Psoas muscle (tissue), 8 donors: ENCODE measurements at places on chromosomes 5 and 9. TPM values are rescaled to one million over a fixed set of nuclear protein-coding genes. Genes with fewer than 3 reads are reported as not detected.

The PCDHGA7 gene
- 0.99 TPM for total RNA-seq

The SGTB gene
- 7.6 TPM for total RNA-seq

The STARD4 gene
- 0.86 TPM for total RNA-seq

DNA sequence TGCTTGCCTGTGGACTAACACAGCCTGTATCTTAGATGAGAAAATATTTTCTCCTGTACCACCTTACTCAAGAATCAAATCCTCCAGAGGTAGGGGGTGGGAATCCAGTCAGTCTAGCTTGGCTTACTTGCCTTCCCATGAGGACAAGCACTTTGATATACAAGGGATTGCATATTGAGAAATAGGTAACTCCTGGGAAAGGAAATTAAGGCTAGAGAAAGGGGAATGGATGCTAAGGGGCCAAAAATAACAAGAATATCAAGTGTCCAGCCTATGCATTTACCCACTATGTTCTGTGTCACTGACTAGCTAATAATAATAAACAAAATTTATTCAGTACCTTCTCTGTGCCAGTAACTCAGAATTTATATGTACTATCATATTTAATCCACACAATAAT is 21.4 kb upstream of the SNX2 start:
- no peaks in the 10 kb centered on the region for H3K27me3 ChIP-seq
- no peaks in the 10 kb centered on the region for H3K4me1 ChIP-seq
- H3K36me3 ChIP-seq = no peaks in the 10 kb centered on the region

- no peak for DNase-seq
- H3K4me3 ChIP-seq = no peak overlapping the region
- H3K27ac ChIP-seq = no peak overlapping the region
- H3K36me3 ChIP-seq = no peaks in the 10 kb centered on the region
- H3K27me3 ChIP-seq = no peaks in the 10 kb centered on the region
- H3K4me1 ChIP-seq = no peaks in the 10 kb centered on the region
These were observed 165.3 kb upstream of the FBXL7 start for GRCh38 chr5:15334551-15335266.

- no peak overlapping the region for H3K27ac ChIP-seq
- no peak overlapping the region for H3K4me3 ChIP-seq
- no peak for DNase-seq
- no peaks in the 10 kb centered on the region for H3K4me1 ChIP-seq
These were observed 21.5 kb upstream of the IDNK start for GRCh38 chr9:83601463-83601862.

DNA sequence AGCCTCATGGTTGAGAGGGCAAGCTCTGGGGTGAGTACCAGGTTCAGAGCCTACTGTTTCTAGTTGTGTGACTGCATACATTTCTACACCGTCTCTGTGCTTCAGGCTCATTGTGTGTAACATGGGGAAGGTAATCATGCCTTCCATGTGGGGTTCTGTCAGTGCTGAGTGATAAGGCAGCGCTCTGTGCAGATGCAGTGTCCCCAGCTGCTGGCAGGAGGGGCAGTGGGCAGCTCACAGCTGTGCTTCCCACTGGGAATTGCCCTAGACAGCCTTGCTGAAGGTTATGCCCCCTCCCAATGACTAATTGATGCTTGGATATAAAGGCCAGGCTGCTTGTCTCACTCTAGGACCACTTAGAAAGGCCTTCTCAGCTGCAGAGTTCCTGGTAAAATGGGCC is 121.8 kb upstream of the SAP30L start:
- H3K27ac ChIP-seq = no peak overlapping the region
- no peak overlapping the region for H3K4me3 ChIP-seq
- no peaks in the 10 kb centered on the region for H3K36me3 ChIP-seq
- no peak for DNase-seq
- H3K4me1 ChIP-seq = no peaks in the 10 kb centered on the region
- H3K27me3 ChIP-seq = no peaks in the 10 kb centered on the region

GRCh38 chr9:582775-583174 is 258.7 kb upstream of the DMRT1 start:
- no peak for DNase-seq
- H3K36me3 ChIP-seq = no peaks in the 10 kb centered on the region
- no peaks in the 10 kb centered on the region for H3K27me3 ChIP-seq
- H3K27ac ChIP-seq = no peak overlapping the region

- H3K27ac ChIP-seq = no peak overlapping the region
- H3K27me3 ChIP-seq = no peaks in the 10 kb centered on the region
- no peak for DNase-seq
- no peaks in the 10 kb centered on the region for H3K4me1 ChIP-seq
- no peak overlapping the region for H3K4me3 ChIP-seq
These were observed 95.6 kb downstream of the RFK start for GRCh38 chr9:76298521-76299144.

DNA sequence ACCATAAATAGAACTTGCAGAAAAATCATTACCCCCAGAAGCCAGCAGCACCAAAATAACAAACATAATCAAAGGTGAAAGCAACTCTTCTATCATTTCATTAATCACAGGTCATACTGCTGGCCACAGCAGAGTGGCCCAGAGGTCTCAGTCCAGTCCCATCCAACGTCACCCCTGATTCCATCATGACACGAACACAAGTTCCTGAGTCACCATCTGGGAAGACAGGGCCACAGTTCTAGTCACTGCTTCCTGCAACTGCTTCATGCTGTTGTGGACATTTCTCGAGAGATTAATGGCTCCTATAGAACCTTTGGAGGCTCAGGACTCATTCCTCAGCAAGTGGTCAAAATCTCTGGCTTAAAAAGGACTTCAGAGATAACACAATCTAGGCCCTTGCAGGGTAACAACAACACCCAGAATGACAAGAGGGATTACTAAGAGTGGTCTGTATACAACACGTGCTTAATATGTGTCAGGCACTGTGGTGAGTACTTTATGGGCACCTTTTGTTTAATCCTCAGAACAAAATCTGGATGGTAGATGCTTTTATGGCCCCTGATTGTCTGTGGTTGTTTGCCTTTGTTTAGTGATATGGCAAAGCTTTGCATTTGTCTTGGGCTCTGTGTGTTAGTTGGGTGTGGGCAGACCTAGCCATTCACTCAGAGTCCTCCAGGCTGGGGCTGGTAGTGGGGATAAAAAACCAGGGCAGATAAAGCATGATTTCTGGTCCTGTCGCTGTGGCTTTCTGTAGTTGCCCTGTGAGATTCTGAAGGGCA is 184.3 kb downstream of the DAB2IP start:
- H3K4me1 ChIP-seq = no peaks in the 10 kb centered on the region
- no peak overlapping the region for H3K27ac ChIP-seq
- H3K4me3 ChIP-seq = no peak overlapping the region
- no peaks in the 10 kb centered on the region for H3K27me3 ChIP-seq
- peak; percentile 4 for DNase-seq
- no peaks in the 10 kb centered on the region for H3K36me3 ChIP-seq

- peaks cover 12% of the 10 kb centered on the region for H3K4me1 ChIP-seq
- H3K36me3 ChIP-seq = no peaks in the 10 kb centered on the region
- no peak overlapping the region for H3K4me3 ChIP-seq
- no peak overlapping the region for H3K27ac ChIP-seq
These were observed 64.0 kb downstream of the SHB start for GRCh38 chr9:38004809-38005560.

- H3K4me3 ChIP-seq = no peak overlapping the region
- no peaks in the 10 kb centered on the region for H3K27me3 ChIP-seq
- no peak for DNase-seq
- H3K36me3 ChIP-seq = no peaks in the 10 kb centered on the region
- no peak overlapping the region for H3K27ac ChIP-seq
These were observed 20.3 kb downstream of the TBC1D2 start for GRCh38 chr9:98235126-98235525.

DNA sequence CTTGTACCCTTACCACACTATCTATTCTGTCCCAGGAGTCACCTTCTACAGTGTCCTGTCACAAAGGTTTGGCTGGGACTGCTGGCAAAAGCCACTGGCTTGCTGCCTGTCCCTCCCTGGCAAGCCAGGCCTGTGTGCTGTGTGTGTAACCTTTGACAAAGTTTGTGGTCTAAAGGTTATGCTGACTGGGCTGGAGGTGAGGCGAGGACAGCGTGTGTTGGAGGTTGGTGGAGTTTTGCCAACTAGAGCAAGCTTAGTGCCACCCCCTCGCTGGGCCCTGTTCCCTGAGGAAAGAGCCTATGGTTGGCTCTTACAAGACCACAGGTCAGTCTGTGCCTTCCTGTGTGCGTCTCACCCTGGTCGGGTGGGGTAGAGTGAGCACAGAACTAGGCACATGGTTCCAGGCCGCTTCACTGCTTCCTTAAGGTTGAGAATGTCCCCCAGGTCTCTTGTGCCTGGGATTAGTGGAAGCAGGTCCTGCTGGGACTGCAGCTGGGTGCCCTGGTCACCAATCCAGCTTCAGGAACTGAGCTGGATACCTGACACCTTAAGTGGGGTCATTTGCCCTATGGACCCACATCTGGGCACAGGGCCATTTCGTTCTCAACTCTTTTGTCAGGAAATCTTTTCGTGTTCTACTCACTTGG is 152.2 kb downstream of the GADD45G start:
- H3K36me3 ChIP-seq = no peaks in the 10 kb centered on the region
- no peak overlapping the region for H3K4me3 ChIP-seq
- H3K4me1 ChIP-seq = peaks cover 10% of the 10 kb centered on the region
- no peak overlapping the region for H3K27ac ChIP-seq
- no peak for DNase-seq
